Stimulated activated CD4-positive, alpha-beta T cell treated with anti-CD3 and anti-CD28 coated beads, Interleukin-1b, Interleukin-23, amount 100 ng/mL, for 1 hour (primary cell): ENCODE measurements at places on chromosomes 3 and 15.

- DNase-seq = no peak
These were observed 95.0 kb downstream of the VGLL4 start for GRCh38 chr3:11548721-11549131.

- DNase-seq = no peak
These were observed 85.1 kb upstream of the PIAS1 start for GRCh38 chr15:67968966-67969365.

DNA sequence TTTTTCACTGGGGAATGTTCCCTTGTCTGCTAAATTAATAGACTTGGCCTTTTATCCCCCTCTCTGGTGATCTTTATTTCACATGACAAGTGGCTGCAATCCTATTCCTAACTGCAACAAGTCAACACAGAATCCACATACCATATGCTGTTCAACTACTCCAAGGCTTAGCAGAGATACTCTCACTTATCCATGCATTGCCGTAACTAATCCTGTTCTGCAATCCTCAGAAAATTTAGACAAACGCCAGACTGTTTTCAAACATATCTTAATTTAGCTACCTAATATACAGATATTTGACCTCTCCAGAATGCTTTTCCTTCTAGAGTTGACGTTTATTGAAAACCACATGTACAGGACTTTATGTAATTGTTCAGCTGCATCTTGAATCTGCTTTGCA lies 37.9 kb downstream of the EID1 start:
- DNase-seq = no peak

DNA sequence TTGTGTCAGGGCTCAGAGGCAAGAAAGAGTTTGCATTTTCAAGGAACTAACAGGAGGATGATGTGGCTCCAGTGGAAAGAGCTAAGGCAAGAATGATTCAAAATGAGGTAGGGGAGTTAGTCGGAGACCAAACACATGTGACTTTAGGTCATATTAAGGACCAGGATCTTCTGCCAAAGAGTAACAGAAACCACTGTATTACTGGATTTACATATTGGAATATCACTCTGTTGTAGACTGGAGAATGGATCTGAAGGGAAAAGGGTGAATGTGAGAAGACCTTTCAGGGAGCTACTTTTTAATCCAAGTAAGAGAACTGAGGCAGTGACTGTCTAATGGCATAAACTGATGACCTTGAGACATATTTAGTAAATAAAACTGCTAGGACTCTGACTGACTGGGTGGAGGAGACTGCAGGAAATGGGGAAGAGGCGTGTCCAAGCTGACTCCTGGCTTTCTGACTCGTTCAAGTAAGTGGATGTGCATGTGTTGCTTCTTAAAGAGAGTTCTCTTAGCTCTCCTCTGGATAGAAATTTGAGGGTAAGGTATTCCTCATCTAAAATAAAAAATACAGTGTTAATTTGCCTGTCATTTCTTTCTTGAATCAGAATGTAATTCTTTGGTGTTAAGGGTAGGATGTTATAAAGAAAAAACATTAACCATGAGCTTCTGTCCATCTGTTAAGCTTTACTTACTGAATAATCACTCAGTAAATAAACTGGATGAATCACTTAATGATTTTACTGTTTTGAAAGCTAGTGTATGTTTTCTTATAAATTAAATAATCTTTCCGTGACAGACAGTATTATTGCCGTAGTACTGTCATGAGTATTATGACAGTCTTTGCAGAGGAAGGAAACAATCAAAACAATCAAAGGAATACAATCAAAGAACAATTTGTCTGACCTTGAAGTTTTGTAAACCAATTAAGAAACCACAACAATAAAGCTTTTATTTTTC lies 58.3 kb upstream of the CFAP20DC start:
- DNase-seq = no peak

- DNase-seq = no peak
These were observed 90.3 kb downstream of the FMN1 start for GRCh38 chr15:33104212-33104611.

DNA sequence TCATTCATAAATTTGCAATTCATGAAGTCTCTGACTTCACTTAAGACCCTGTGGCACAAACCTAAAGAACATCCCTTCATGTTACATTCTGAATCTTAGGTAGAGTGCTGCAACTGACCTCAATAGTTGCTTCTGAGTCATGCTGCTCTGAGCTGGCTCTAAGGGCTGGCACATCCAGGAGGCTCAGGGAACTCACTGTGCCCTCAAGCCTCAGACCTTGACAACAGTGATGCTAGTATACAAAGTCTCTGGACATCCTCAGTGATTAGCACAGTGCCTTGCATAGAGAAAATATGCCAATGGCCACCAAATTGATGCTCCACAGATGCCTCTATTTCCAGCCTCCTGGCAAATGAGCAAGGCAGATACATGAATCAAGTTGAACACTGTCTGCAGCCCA lies 740.9 kb upstream of the LMCD1 start:
- DNase-seq = no peak
